Endothelial cell of umbilical vein (primary cell): ENCODE measurements at places on chromosomes 7 and 10. TPM values are rescaled to one million over a fixed set of nuclear protein-coding genes. Genes with fewer than 3 reads are reported as not detected.

Gene PLPP4
- 15.5 and 17.1 TPM in 2 replicates for total RNA-seq

Gene WDR86
- not detected in 2 replicates for total RNA-seq

GRCh38 chr7:84060000-84060399 lies 134.6 kb downstream of the SEMA3A start:
- DNase-seq, result no peak
- H3K27me3 ChIP-seq, result no peaks in the 10 kb centered on the region
- peak overlapping the region; percentile 89 for H3K27ac ChIP-seq
- H3K36me3 ChIP-seq, result no peaks in the 10 kb centered on the region

- no peak overlapping the region for H3K27ac ChIP-seq
- peaks cover 10% of the 10 kb centered on the region for H3K36me3 ChIP-seq
- H3K27me3 ChIP-seq, result no peaks in the 10 kb centered on the region
- no peak overlapping the region for H3K4me3 ChIP-seq
- H3K4me1 ChIP-seq, result no peaks in the 10 kb centered on the region
- peak; percentile 84 for DNase-seq
These were observed 33.7 kb downstream of the NRBF2 start for GRCh38 chr10:63166742-63167258.

GRCh38 chr7:113809581-113809980 lies 109.2 kb downstream of the PPP1R3A start:
- DNase-seq, result no peak
- no peaks in the 10 kb centered on the region for H3K27me3 ChIP-seq
- no peak overlapping the region for H3K27ac ChIP-seq
- H3K36me3 ChIP-seq, result no peaks in the 10 kb centered on the region
- H3K4me3 ChIP-seq, result no peak overlapping the region
- H3K4me1 ChIP-seq, result no peaks in the 10 kb centered on the region

DNA sequence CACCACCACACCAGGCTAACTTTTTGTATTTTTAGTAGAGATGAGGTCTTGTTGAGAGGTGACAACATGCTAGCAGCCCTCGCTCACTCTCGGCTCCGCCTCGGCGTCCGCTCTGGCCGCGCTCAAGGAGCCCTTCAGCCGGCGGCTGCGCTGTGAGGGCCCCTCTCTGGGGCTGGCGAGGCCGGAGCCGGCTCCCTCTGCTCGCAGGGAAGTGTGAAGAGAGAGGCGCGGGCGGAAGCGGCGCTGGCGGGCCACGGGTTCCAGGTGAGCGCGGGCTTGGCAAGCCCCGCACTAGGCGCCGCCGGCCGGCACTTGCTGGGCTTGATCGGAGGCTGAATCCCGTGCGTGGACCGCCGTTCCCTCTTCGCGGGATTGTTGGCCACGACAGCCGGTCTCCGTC lies 83.0 kb downstream of the EEPD1 start:
- no peaks in the 10 kb centered on the region for H3K27me3 ChIP-seq
- no peaks in the 10 kb centered on the region for H3K4me1 ChIP-seq
- no peak for DNase-seq

- H3K36me3 ChIP-seq, result no peaks in the 10 kb centered on the region
- H3K4me1 ChIP-seq, result no peaks in the 10 kb centered on the region
- H3K4me3 ChIP-seq, result no peak overlapping the region
- DNase-seq, result no peak
- no peak overlapping the region for H3K27ac ChIP-seq
These were observed 478.5 kb downstream of the GPAM start for GRCh38 chr10:111705021-111705420.

- no peak overlapping the region for H3K27ac ChIP-seq
- DNase-seq, result no peak
- no peaks in the 10 kb centered on the region for H3K27me3 ChIP-seq
- no peaks in the 10 kb centered on the region for H3K4me1 ChIP-seq
These were observed 530.3 kb downstream of the NXPH1 start for GRCh38 chr7:8963722-8964121.

- no peaks in the 10 kb centered on the region for H3K36me3 ChIP-seq
- H3K4me1 ChIP-seq, result no peaks in the 10 kb centered on the region
- no peak for DNase-seq
- no peak overlapping the region for H3K4me3 ChIP-seq
- H3K27me3 ChIP-seq, result no peaks in the 10 kb centered on the region
These were observed 81.9 kb upstream of the ZNF800 start for GRCh38 chr7:127474457-127474856.

GRCh38 chr7:159012353-159013069 lies 132.2 kb downstream of the VIPR2 start:
- H3K4me1 ChIP-seq, result no peaks in the 10 kb centered on the region
- H3K4me3 ChIP-seq, result no peak overlapping the region
- no peak overlapping the region for H3K27ac ChIP-seq
- H3K27me3 ChIP-seq, result no peaks in the 10 kb centered on the region

DNA sequence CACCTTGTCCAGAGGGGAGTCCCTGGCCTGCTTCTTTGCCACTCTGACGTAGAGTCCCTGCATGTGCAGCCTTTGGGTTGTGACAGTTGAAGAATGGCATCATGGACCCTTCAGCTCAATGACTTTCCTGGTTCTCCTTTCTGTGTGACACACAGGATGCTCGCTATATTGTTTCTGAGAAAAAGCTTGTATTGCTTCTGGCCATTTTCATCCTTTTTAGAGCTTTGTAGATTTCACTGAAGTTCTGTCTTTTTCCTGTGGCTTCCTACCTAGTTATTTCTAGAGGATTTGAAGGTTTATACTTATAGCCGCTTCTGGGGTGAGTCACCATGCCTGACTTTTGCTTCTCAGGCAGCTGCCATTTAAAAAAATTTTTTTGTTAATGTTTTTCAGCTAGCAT lies 27.0 kb downstream of the SND1 start:
- H3K27ac ChIP-seq, result no peak overlapping the region
- H3K27me3 ChIP-seq, result no peaks in the 10 kb centered on the region
- DNase-seq, result no peak

DNA sequence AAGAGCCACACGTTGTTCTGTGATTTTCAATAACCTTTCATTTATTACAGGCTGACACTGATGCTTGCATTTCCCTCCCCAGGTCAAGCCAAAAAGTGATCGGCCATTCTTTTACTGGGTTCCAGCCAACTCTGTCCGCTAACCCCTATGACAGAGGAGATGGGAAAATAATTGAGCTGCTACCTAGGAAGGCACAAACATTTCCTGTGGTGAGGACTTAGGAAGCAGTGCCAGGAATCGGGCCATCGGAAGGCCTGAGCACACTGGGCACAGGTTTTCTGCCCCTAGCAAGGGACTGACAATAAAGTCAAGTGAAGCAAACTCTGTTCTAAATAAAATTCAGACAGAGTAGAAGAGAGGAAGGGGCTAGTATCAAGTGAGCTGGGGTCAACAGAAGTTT lies 313.0 kb upstream of the AOAH start:
- no peaks in the 10 kb centered on the region for H3K27me3 ChIP-seq
- DNase-seq, result peak; percentile 46
- no peaks in the 10 kb centered on the region for H3K36me3 ChIP-seq
- H3K4me3 ChIP-seq, result no peak overlapping the region
- peaks cover 27% of the 10 kb centered on the region for H3K4me1 ChIP-seq

DNA sequence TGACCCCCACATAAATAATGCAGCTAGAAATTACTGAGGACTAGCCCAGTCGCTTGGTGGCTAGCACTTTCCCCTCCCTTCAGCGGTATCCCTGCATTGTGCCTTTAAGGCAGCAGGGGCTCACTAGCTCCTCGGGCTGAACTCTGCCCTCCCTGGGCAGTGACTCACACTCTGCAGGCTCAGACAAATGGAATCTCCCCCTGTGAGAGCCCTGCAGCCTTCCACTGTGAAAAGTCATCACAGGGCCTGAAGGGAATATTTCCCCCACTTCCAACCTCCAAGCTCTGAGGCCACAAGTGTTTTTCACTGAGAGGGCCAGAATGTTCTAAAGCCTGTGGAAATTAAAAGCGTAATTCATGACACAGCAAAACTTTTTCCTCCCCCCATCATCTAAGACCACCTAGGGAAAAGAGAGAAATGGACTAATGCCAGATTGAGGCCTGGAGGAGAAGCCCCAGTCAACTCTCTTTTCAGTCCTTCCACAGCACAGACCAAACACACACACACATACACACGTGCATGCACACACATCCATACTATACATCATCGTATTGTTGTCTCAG lies 93.6 kb upstream of the COL1A2 start:
- peak; percentile 93 for DNase-seq
- H3K4me3 ChIP-seq, result no peak overlapping the region
- peak overlapping the region; percentile 72 for H3K27ac ChIP-seq

GRCh38 chr10:6558759-6559461 lies 21.2 kb downstream of the PRKCQ start:
- no peak for DNase-seq
- no peak overlapping the region for H3K4me3 ChIP-seq
- no peak overlapping the region for H3K27ac ChIP-seq
- H3K27me3 ChIP-seq, result no peaks in the 10 kb centered on the region

- H3K4me1 ChIP-seq, result peaks cover 2% of the 10 kb centered on the region
- H3K36me3 ChIP-seq, result peaks cover 15% of the 10 kb centered on the region
- DNase-seq, result no peak
These were observed 4.6 kb downstream of the BHLHA15 start for GRCh38 chr7:98215561-98216495.
